Astrocyte of the spinal cord (primary cell): ENCODE measurements at places on chromosomes 4 and X.

GRCh38 chrX:136159611-136160025 is 12.3 kb downstream of the FHL1 start:
- DNase-seq: no peak

DNA sequence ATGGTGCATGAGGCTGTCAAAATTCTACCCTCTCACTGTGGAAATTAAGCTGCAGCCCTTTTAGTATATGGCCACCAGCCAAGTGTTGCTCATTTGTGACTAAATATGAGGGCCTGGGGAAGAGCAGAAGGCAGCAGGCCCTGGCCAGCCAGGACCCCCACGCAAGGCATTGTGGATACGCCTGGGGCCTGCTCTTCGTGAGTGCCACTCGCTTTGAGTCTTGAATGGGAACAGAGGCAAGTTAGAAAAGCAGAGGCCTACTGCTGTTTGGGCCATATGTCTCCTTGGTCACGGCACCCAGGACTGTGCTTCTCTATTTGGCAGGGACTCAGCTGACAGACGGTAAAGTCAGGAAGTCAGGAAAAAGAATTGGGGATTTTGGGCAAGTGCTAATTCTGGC is 10.9 kb downstream of the RTL5 start:
- no peak for DNase-seq

GRCh38 chr4:40003986-40004385 is 26.3 kb upstream of the PDS5A start:
- DNase-seq: peak; percentile 5

- no peak for DNase-seq
Measured at GRCh38 chrX:55450259-55450658, 1.7 kb upstream of the MAGEH1 start.

DNA sequence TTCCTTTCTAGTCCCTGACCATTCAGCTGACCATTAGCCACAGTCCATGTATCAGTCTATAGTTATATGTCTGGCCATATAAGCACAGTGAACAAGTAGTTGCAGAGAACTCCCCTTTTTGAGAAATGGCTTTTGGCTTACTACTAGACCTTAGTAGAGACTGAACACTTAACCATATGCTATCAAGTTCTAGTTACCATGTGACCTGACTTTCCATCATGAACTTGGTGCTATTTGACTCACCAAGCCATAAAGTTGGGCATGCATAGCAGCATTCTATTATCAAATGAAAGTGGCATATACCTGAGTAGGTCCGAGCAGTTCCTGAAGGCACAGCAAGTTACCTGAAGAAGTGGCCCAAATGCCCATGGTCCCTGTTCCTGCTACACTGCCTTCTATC is 74.5 kb upstream of the IL2 start:
- no peak for DNase-seq

DNA sequence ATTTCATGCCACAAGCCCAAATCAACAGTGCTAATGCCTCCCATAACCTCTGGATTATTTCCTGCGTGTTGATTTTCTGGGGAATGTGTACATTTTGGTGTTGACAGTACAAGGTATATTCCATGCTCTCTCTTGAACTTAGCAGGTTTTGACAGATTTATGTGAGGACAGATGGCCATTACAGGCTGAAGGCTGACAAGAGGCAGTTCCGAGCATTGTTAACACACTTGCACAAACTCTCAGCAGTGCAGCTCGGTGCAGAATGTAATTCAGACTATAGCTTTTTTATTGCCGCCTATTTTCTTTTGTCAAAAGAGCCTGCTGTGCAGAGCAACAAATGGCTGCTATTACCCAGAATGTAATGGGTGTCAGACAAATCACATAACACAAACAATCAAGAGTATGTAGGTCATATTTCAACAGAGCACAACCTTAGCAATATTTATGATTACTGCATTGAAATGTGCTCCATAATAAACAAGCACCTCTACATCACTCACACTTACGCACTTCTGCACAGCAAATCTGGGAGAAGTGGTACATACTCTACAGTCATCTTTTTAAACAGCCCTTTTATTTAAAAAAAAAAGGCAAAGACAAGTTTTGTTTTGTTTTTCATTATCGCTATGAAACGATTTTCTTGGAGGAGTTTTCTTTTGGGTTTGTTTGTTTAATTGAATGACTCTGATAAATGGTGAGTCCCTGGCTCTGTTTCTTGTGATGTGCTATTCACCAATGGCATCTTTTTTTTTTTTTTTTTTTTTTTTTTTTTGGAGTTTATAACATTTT is 71.6 kb downstream of the PPARGC1A start:
- no peak for DNase-seq

GRCh38 chr4:88583631-88584470 is 8.4 kb upstream of the HERC3 start:
- DNase-seq: no peak

DNA sequence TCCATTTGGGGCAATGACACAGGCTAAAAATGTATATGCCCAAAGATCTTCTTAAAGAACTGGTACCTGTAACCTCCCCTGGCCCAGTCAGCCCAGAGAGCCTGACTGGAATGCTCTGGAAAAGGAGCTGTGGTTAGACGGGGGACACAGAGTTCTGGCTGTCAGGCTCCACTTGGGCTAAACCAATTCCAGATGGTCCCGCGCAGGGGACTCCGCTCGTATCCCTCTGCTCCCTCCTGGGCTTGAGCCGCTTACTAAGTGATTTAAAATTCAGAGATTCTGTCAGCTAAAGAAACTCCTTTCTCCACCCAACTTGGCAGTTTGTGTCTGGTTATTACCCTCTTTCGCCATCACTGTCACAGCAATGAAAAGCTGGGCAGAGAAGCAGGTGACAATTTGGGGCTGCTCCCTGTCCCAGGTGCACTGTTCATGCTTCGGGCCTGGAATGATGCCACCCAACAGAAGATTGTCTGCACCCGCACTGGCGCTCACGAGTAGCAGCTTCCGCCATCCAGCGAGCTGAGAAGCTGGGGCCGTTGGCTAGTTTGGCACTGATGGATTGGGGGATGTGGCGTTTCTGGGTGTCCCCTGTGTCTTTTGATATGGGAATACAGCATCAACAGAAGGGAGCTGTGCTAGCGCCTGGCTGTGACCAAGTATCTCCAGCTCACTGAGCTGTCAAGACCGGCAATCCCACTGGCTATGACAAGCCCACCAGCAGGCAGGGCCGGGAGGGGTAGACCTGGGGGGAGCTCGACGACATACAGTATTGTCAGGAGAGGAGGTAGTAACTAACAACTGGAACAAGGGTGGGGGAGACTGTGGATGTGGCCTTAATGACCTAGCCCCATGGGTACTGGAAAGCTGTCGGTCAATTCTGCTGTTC is 6.7 kb upstream of the IRAK1 start:
- DNase-seq: no peak

DNA sequence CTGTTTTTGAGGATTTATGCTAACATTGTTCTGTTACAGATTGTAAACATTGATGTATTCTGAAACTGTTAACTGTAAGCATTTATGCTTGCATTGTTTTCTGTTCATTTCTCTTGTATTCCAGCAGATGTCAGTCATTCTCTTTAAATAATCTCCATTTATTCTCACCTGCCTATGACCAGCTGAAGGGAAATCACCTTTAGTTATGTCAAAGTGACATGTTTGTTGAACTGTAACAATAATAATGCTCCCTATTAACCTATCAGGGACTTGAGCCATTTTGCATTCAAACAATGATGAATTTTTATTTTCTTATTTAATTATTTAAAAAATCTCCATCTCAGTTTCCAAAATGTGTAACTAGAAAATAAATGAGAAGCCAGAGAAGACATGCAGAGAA is 58.0 kb downstream of the SPCS3 start:
- DNase-seq: peak; percentile 52

DNA sequence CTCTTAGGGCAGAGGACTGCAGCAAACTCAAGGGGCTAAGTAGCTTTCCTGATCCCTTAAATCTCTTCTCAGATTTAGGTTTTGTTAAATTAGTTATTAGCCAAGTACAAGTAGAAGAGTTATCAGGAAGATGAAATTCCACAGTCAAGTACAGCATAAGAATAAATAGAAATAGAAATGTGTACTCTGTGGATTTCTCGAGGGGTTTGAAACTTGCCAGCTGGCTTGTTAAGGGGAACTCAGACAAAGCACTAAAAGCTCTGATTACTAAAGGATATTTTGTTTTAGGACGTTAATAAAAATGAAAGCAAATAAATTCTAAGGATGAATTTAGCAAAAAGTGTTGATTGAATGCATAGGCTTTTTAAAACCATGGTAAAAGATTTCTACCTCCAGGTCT is 654.6 kb downstream of the RAPGEF2 start:
- no peak for DNase-seq

DNA sequence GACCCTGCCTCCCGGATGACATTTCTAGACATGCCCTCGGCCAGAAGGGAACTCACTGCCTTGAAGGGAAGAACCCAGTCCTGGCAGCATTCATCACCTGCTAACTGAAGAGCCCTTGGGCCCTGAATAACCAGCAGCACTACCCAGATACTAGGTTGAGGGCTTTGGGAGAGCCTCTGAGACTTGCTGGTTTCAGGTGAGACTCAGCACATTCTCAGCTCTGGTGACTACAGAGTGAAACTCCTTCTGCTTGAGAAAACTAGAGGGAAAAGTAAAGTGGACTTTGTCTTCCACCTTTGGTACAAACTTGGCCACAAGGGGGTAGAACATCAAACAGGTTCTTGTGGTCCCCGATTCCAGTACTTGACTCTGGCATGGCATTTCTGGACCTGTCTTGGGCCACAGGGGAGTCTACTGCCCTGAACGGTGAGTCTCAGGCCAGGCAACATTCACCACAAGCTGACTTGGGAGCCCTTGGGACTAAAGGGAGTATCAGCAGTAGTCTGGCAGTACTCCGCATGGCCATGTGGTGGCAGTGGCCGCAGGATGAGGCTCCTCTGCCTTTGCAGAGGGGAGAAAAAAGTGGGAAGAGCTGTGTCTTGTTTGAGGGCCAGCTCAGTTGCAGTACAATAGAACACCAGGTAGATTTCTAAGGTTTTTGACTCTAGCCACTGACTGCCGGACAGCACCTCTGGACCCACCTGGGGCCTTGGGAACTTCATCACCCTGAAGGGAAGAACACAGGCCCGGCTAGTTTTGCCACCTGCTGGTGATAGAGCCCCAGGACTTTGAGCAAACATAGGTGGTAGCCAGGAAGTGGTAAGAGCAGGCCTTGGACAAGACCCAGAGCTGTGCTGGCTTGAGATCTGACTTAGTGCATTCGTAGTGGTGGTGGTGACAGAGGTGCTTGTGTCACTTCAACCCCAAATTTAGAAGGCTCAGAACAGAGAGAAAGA is 414.8 kb downstream of the OPHN1 start:
- DNase-seq: peak; percentile 10

GRCh38 chrX:24145303-24146186 is 4.0 kb upstream of the ZFX start:
- DNase-seq: peak; percentile 50

- DNase-seq: peak; percentile 29
Measured at GRCh38 chr4:121790976-121791375, 10.1 kb upstream of the EXOSC9 start.

DNA sequence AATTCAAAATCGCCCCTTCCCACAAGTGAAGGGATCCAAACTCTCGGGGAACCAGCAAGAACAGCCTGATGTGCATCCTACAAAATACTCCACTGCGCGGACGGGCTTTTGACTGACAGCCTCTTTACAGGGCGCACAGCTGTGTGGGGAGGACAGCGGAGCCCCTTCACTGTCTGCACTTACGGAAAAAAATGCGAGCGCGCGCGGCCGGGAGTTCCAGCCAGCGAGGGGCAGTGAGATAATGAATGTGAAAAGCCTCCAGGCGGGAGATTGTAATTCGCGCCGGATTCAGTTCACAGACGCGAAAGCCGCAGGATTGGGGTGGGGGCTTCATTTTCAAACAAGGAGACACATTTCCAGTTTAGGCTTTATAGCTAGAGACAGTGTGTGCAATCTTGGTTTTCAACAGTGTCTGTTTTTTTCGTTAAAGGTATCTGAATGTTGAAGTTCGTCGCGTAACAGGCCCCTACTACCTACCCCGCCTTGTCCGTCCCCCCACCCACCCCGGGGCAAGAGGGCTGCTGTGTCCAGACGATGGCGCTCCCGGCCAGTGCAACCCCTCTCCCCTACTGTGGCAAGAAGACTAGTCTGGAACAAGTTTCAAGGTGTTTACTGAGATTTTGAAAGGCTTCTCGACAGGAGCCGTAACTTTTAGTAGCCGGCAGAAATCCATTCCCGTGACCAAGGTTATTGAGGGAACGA is 1.7 kb upstream of the GPR50 start:
- DNase-seq: no peak

- no peak for DNase-seq
Measured at GRCh38 chr4:122861172-122861943, 34.7 kb downstream of the FGF2 start.

DNA sequence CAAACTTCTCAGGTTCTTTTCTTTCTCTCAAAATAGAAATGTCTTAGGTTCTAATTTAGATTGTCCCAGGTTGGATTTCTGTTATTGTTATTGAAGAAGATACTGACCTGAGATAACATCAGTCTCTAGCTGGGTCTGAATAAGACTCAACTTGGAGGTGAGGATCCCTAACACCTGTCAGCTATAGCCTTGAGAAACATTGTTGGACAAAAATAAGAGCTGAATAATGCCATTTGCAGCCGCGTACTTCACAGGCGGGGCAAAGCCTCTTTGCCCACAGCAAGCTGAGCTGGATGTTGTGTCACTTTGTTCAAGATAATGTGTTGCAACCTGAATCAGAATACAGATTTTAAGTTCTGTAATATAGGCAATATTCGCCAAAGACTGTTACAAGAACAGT is 35.6 kb downstream of the VCX3B start:
- DNase-seq: no peak

- DNase-seq: peak; percentile 45
Measured at GRCh38 chr4:151331276-151332042, 6.1 kb upstream of the SH3D19 start.

DNA sequence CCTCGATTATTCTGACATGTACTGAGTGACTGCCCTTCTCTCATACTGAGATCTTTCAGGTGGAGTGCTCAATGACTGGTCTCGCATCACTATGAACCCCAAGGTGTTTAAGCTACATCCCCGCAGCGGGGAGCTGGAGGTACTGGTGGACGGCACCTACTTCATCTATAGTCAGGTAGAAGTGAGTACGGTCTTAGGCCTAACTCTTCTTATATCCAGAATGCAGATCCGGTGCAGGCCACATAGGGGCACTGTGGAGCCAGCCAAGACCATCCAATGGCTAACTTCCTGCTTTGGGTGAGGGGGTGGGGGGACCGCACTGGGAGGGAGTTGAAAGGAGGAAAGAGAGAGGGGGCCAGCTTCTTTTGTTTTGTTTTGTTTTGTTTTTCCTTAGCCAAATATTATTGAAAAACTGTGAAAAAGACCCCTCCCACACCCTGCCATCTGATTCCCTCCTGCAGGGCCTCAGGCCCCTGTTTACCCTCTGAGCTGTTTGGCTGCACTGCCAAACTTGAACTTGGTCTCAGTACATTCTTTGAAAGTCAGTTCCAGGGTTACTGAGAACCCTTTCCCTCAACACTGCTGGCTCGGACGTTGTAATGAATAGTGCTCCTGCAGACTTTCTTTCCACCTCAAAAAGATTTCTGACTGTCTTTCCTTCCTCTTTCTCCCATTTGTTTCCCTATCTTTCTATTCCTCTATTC is 16.2 kb downstream of the AWAT2 start:
- peak; percentile 12 for DNase-seq

DNA sequence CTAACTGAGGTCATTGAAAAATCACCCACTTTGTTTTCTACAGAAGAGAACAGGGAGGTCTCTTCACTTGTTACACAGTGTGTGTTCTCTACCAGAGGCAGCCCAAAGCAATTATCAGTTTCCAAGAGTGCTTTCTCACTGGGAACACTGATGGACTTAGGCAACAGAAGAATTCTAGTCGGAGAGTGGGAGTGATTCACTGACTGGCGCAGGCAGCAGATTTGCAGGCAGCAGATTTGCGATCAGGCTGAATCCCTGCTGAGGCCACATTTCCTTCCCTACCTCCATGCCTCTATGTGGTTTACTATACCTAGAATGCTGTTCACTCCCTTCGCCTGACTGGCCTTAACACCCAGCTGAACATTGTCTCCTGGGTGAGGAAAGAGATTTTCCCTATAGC is 6.6 kb downstream of the OCIAD2 start:
- DNase-seq: peak; percentile 86
